Chondrocyte (in vitro differentiated cells): ENCODE measurements at places on chromosomes 2 and 18. TPM values are rescaled to one million over a fixed set of nuclear protein-coding genes. Genes with fewer than 3 reads are reported as not detected.
A peak's percentile ranks its signal among the peaks of the same experiment; 100 is the strongest.

DNA sequence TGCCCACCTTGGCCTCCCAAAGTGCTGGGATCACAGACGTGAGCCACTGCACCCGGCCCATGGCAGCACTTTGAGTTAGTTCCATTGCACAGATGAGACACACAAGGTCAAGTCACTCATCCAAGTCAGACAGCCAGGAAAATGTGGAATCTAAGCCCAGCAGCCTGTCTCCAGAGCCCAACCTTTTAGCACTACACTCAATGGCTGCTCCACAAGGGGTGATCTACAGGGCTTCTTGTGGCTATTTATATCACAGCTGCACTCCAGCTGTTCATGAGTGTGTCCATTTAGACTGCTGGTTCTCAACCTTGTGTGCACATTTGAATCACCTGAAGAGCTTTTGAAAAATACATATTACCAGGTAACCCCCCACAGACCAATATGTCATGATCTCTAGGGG lies 72.9 kb upstream of the RPL31 start:
- H3K27ac ChIP-seq: no peak overlapping the region
- no peaks in the 10 kb centered on the region for H3K27me3 ChIP-seq

- H3K27me3 ChIP-seq: no peaks in the 10 kb centered on the region
- H3K4me3 ChIP-seq: peak overlapping the region; percentile 7
- peaks cover 2% of the 10 kb centered on the region for H3K36me3 ChIP-seq
- no peak for DNase-seq
- H3K4me1 ChIP-seq: peaks cover 34% of the 10 kb centered on the region
Measured at GRCh38 chr2:19837235-19837766, 64.5 kb downstream of the TTC32 start.

Gene AQP4
- total RNA-seq: not detected in 3 replicates

DNA sequence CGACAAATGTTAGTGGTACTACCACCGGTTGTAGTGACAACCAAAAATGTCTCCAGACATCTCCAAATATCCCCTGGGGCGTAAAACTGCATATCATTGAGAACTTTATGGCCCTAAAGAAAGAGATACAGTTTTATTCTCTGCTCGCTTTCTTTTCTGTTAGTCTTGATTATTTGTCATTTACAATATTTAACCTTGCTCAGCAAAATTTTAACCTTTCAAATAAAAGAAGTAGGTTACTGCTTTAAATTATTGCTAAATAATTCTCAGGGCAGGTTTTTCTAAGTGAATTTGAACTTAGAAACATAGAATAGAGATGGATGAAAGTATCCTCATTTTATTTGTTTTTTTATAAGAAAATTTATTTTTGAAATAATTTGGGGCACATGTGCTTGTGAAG lies 67.9 kb downstream of the BMPR2 start:
- H3K27me3 ChIP-seq: no peaks in the 10 kb centered on the region
- no peak overlapping the region for H3K27ac ChIP-seq
- H3K4me1 ChIP-seq: peaks cover 15% of the 10 kb centered on the region
- DNase-seq: no peak
